NCI-H748 treated with DMSO at 0.1 percent for 48 hours (cell line): ENCODE measurements at places on chromosomes 1 and 21.

DNA sequence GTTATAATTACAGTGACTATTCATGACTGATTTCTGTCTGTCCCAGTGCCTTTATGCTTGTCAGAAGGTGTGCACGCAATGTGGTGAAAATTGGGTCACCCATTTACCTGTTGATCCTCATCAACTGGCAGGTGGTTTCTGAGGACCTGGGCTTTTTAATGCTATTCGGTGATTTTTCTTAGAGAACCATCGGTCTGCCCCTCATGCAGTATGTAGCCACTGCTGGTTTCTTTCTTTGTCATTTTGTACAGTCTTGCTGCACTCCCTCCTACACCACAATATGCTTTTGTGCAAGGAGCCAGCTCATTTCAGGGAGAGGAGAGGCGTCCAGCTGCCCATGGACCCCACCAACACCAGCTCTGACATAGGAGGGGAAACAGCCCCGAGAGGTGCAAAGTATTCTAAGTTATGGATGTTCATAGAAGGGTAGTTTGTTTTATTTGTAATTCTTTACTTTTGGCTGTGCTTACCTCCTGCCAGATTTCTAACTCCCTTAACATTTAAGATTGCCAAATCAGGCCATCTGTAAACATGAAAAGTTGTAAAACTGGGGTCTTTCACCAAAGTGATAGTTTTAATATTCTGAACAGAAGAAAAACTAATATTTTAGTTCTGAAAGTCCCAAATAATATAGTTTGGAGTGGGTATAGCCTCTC, 325.3 kb downstream of the PTBP2 start:
- no peak for DNase-seq

DNA sequence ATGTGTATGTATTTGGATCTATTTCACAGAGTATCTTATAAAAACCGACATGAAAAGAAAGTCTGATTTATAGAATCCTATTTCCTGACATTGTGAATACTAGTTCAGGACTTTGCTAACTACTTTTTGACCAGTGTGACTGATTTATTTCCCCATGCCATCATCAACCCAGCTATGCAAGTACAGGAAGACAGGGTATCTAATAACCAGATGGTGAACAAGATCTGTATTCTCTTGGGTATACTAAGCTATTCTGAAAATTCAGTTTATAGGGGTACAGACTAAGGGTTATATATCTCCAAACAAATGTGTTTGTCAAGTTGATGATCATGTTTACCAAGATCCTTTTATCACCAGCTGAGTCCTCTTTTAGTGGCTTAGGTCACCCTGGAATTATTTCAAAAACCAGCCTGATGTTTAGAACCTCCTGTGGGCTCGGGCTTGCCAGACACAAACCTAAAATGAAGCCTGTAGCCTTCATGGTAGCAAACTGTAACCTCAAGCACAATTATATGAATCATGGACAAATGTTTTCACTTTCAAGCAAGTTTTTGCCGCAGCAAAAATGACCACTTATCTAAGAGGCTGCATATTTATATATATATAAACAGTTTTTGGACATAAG, 185.1 kb downstream of the FGGY start:
- DNase-seq = no peak

DNA sequence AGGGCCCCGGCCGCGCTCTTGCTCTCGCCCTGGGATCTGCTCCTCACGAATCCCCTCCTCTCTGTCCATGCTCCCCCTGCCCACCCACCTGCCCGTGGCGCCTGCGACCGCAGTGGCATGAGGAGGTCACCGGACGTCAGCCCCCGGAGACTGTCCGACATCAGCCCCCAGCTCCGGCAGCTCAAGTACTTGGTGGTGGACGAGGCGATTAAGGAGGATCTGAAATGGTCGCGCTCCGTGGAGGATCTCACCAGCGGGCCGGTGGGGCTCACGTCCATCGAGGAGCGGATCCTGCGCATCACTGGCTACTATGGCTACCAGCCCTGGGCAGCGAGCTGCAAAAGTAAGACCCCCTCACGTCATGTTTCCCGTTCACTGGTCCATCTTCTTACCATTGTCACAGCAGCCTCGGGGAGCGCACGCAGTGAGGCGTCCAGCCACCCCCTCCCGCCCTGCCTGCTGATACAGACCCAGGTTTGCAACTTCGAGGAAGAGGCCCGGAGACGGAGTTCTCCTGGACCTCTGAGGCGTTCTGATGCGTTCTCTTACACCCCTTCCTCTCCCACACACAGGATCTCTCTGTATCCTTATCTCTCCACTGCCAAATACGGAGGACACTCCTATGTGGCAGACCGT, 1.1 kb downstream of the SLC35F3 start:
- no peak for DNase-seq

DNA sequence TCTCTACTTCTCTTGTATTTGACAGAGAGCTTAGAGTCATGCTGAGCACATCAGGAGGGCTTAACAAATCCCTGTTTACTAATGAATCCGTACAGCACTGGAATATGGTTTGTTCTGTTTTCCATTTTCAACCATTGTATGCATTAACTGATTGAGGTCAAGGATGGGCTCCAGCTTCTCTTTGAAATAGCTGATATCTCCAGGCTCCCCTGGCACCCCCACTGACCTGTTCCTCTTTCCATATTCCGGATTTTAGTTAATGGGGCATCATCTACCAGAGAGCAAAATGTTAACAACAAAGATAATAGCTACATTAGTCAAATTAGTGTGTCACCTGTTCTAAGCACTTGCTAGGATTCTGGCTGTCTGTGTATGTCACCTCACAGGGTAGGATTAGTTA, 57.6 kb downstream of the NENF start:
- peak; percentile 80 for DNase-seq

- DNase-seq = no peak
Measured at GRCh38 chr1:10185759-10186158, 24.6 kb upstream of the KIF1B start.
